Pancreas (tissue), 10 donors: ENCODE measurements at places on chromosomes 16 and 17. TPM values are rescaled to one million over a fixed set of nuclear protein-coding genes. Genes with fewer than 3 reads are reported as not detected.

TBC1D3C gene
- 0.05 TPM for polyA plus RNA-seq

HOXB5 gene
- polyA plus RNA-seq: 1.0 TPM

SPATA32 gene
- polyA plus RNA-seq: 0.07 TPM

KRT20 gene
- polyA plus RNA-seq: not detected

TEX14 gene
- 0.30 TPM for polyA plus RNA-seq

TMC5 gene
- 1.3 TPM for polyA plus RNA-seq

HOXB1 gene
- not detected for polyA plus RNA-seq
